Right ventricle myocardium superior (tissue), 1 donor: ENCODE measurements at places on chromosomes 2 and 18.

DNA sequence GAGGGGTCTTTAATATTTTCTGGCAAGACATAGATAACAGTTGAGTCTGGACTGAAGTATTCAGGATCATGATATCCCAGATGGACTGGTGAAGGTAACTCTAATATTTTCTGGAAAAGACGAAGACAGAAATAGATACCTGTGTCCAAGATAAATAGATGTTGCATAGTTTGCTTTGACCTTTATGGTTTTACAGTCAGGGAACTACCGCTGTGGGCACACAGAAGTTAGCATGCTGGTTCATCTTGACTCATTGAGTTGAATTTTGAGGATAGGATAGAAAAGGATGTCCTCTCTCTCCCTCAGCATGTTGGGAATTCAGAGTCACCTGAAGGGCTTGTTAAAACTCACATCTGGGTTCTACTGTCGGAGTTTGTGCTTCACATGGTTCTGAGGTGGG, 20.8 kb downstream of the KCNE4 start:
- DNase-seq: no peak

DNA sequence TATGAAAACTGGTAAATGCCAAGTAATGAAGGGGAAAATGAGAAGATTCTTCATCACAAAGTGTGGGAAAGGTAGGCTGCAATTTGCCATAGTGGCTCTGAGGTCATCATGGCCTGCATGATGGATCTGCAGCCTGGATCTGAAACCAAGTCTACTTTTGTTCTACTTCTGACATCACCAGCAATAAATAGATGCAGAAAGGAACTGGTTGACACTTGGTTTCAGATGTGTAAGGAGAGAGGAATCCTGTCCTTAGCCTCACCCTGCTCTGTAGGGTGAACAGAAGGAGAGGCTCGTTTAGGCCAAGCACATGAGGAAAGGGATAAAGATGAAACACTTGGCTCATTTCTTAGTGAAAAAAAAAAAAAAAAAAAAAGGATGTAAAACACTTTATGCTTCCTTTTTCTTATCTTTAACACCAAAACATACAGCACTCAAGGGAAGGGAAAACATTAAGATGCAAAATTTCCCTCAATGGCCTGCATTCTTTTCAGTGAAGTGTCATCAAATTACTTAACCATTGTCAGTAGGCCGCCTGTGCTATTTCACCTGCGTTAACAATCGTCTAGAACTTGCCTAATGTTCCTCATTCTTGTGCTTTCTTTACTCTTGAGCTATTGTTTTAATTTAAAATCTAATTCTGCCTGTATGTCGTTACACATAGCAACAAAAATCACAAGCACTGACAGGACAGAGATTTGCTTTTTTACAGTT, 3.9 kb downstream of the NEB start:
- DNase-seq: no peak

GRCh38 chr2:58133395-58133794, 86.8 kb downstream of the VRK2 start:
- no peak for DNase-seq

- DNase-seq: no peak
Measured at GRCh38 chr18:25927830-25928229, 162.6 kb downstream of the SS18 start.

DNA sequence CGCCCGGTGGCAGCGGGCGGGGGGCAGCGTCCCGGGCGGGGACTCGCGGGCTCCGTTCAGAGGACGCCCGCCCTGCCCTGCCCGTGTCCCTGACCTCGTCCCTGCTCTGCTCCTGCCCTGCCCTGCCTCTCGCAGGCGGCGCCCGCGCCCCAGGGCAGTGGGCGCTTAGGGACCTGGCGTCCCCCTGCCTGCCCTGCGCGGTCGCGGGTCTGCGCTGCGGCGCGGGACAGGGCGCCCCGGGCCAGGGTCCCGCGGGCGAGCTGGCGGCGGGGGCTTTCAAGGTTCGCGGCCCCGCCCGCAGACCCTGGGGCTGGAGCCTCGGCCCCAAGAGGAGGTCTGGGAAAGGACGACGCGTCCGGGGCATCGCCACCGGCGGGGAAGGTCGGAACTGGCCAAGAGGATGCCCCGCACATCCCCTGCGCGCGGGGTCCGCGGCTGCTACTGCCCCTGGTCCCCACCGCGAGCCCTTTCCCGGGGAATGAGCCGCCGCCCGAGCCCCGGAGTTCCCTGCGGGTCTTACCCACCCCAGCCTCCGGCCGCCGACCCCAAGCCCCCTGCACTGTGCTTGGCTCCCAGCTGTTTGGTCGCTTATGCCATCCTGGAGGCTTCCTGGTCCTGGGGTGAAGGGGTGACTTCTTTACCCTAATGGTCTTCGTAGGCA, 679 bp downstream of the RNF144A start:
- DNase-seq: peak; percentile 55

DNA sequence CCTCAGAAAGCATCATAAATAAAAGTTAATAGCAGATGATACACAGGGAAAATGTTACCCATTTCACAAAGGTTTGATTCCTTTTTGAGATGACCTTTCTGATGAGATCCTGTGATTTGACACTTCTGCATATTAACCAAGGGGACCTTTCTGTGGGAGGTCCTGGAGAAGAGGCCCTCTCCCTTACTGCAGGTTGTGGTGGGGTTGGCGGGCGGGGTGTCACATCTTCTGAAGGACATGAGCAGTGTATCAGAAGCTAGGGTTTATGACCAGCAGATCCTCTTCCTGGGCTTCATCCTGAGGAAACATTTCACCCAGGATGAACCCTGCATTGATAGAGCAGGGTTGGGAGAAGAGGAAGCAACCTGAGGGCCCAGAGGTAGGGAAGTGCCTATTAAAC, 37.2 kb upstream of the SCLY start:
- DNase-seq: no peak

DNA sequence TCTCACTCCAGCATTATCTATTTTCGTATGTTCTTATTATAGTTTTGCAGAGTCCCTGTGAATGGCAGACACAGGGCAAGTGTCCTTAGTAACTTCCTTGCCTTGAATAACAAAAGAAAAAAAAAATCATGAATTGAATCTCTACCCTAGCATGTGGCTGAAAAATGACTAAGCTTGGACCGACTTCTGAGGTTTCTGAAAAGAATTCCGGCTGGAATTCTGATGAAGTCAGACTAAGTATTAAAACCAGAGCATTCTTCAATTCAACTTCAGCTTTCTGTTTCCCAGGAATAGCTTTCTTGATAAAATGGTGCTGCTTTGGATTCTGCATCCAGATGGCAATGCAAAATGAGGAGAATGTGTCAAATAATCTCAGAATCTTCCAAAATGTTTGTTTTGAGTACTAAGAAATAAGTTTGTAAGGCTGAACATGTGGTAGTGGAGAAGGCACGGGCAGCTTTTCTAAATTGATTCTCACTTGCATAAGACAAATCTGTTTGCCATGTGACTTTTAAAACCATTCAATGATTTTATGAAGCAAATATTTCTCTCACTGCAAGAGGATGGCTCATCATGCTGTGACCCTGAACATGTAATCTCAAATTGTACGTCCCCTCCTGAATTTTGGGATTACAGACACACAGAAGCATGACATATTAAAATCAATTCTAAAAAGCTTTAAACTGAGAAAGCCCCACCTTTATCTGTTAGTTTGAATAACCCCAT, 1462.8 kb upstream of the LRRTM1 start:
- no peak for DNase-seq

- DNase-seq: no peak
Measured at GRCh38 chr2:215985257-215985656, 28.1 kb downstream of the MREG start.

- DNase-seq: no peak
Measured at GRCh38 chr2:154381931-154382794, 316.3 kb upstream of the KCNJ3 start.

DNA sequence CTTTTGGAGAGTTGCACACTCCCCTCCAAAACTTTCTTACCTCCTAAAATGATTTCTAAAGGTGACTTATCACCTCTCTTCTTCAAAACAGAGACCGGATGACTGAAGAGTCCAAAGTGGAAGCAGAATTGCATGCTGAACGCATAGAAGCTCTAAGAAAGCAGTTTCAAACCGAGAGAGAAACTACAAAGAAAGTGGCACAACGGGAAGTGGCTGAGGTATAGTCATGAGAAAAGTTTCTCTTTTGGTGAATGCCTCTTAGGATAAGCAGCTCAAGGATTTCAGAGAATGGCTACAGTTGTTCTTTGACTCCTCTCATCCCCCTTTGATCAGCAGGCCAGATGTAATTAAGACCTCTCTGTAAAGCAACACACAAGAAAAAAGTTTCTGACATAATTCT, 73.6 kb downstream of the GTF3C3 start:
- DNase-seq: no peak

GRCh38 chr2:8119782-8120505, 561.9 kb upstream of the ID2 start:
- no peak for DNase-seq

DNA sequence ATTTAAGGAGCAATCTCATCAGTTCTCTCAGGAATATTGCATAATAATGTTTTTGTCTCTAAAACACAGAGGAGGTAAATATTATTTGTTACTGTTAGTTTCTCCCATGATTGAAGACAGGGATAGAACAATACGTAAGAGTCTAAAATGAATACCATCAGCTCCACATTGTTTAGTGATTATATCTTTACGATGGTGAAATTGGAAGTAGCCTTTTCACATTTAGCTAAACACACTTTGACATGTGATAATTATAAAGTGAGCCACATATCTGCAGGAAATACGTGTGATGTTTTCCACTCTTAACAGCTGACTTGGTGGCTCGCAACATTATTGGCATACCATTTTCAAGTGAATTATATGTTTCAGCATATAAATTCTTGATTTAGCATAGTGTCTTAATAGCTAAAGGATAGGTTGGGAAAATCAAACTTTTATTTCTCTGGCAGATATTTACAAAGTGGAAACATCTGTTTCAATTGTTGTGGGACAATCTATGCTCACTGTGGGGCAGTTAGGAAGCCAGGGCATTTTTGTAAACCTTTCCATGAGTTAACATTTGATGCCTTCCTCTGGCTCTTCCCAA, 208.1 kb upstream of the RASGRP3 start:
- no peak for DNase-seq

DNA sequence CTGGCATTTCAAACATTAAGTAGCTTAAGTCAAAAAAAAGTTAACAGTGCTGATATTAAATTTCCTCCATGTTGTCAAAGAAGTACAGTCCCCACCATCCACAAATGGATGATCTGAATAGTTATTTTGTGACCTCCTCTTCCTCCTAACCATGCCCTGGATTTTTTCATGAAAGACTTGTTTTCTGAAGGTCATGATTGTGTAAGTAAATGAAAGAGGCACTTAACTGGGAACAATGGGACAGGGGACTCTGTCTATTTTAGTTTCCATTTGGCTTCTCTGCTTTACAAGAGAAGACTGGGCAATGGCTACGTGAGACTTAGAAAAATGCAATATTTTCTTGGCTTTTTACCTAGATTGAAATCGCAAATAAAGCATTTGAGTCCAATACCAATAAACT, 32.2 kb downstream of the PECR start:
- DNase-seq: no peak

DNA sequence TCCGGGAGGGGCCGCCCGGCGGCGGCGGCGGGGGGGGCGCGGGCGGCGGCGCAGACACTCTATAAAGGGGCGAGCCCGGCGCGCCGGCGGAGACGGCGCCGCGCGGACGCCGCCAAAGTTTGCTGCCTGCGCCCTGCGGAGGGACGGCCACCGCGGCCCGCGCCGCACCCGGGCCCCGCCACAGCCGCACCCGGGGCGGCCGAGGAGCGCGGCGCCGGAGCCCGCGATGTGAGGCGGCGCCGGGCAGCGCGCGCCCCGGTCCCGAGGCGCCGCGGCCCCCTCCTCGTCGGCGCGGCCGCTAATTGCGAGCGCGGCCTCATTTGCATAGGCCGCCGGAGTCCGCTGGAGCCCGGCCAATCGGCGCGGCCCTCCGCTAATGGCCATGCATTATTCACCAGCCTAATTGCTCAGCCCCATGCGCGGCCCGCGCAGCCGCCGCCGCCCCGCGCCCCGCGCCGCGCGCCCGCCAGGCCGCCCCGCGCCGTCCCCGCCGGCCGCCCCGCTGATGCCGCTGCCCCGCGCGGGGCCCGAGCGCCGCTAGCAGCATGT, at the start of gene SALL3:
Gene SALL3, plus strand, starts transcription at position 89 of the 549 bp plus-strand sequence. Its CDS starts 457 bp downstream, at position 546.
- no peak for DNase-seq

- DNase-seq: no peak
Measured at GRCh38 chr18:58674159-58674558, 2.9 kb downstream of the MALT1 start.

DNA sequence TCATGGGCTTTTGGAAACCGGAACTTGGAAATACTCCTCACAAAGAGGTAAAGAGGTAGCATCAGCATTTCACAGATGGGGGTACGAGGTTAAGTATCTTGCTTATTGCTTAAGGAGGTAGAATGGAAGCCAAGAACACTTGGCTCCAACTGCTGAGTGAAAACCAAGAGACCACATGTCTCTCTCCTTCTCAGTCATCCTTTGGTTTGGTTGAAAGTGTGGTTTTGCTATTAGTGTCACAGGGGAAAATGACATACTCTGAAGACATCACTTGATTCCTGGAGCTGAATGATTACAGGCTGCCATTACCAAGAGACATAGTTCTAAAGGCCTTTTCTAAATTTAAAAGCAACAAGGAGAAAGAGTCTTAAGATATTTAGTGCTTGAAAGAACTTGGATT, 41.5 kb downstream of the ANTXR1 start:
- DNase-seq: no peak

DNA sequence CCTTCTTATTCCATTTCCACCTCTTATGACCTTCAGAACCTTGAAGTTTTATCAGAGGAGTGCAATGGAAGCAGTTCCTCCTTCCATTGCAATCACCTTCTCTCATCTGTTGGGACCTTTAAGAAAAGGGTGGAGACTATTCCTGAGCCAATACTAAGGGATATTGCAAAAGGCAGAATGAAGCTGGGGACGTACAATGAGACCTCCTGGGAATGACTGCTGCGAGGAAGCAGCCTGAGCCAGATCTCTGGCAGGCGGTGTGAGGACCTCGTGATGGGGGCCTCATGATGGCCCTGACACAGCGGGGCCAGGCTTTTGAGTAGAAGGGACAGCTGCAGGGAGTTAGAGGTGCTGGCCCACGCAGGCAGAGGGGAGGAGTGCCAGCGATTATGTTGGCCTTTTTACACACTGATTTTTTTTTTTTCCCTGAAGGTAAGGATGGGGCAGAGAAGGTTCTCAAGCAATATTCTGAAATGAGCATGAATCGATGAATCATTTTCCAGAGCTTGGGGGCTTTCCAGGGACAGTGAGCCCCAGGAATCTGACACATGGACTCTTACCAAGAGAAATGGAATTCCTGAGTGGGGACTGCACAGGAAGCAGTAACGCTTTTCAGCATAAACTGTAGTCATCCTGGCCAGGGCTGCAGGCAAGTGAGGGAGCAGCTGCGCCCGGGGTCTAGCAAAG, 40.0 kb upstream of the LAPTM4A start:
- peak; percentile 81 for DNase-seq

DNA sequence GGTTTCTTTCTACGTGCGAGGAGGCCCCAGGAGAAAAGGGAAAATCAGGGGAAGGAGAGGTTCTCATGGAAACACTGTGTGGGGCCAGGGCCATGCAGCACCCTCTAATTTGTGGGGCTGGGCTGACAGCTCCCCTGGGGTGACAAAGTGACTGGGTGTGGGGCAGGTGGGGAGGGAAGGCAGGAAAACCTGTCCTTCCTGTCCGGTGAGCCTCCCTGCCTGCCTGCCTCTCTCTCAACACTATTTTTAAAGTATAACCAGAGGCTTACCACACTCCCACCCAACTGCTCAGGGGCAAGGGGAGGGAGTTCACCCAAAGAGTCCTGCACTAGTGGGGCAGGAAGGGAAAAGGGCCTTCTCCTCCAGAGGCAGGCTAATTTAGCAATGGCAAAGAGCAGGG, 10.5 kb upstream of the EPAS1 start:
- DNase-seq: no peak

GRCh38 chr2:171409436-171409971, 24.3 kb downstream of the METTL8 start:
- DNase-seq: no peak

- no peak for DNase-seq
Measured at GRCh38 chr18:47262301-47263149, 11.1 kb upstream of the SKOR2 start.
